Right renal pelvis (tissue), 4 donors: ENCODE measurements at places on chromosomes 5 and 9. TPM values are rescaled to one million over a fixed set of nuclear protein-coding genes. Genes with fewer than 3 reads are reported as not detected.

GRCh38 chr5:106094204-106094607 lies 1576.5 kb downstream of the EFNA5 start:
- peak; percentile 22 for DNase-seq

DNA sequence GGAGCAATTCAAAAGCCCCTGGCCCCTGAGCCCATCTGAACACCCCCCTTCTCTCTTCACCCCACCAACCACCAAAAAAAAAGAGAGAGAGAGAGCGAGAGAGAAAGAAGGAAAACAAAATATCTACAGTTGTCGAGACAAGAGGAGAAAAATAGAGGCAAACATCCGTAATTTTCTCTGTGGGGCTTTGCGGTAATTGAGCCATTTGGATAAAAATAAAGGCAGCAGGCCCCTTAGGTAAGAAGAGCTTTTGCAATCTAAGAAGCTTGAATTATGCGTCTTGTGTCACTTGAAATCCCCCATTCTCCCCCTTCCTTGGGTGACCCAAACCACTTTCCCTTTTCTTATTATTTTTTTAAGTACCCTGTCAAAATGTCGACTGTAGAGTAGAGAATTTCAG lies 35.5 kb upstream of the FUBP3 start:
- DNase-seq, result no peak

Gene DMRT2
- polyA plus RNA-seq, result 2.5 TPM

GRCh38 chr9:77063645-77064285 lies 44.3 kb downstream of the FOXB2 start:
- no peak for DNase-seq
